ENCODE measurements at places on chromosomes 12 and 14.

DNA sequence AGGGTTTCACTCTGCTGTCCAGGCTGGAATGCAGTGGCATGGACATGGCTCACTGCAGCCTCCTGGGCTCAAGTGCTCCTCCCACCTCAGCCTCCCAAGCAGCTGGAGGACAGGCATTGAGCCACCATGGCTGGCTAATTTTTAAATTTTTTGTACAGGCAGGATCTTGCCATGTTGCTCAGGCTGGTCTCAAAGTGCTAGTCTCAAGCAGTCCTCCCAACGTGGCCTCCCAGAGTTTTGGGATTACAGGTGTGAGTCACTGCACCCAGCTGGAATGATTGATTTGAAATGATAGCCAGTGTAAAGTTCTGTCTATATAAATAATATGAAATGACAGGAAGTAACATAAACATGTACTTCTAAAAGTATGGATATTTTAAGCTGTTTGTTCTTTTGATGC lies 172.7 kb downstream of the FUT8 start:
- no peak for DNase-seq

- no peak for DNase-seq
Observed at GRCh38 chr14:39212034-39212433, 21.7 kb upstream of the MIA2 start.

GRCh38 chr14:22333422-22334274 lies 255.4 kb downstream of the DAD1 start:
- DNase-seq: no peak

DNA sequence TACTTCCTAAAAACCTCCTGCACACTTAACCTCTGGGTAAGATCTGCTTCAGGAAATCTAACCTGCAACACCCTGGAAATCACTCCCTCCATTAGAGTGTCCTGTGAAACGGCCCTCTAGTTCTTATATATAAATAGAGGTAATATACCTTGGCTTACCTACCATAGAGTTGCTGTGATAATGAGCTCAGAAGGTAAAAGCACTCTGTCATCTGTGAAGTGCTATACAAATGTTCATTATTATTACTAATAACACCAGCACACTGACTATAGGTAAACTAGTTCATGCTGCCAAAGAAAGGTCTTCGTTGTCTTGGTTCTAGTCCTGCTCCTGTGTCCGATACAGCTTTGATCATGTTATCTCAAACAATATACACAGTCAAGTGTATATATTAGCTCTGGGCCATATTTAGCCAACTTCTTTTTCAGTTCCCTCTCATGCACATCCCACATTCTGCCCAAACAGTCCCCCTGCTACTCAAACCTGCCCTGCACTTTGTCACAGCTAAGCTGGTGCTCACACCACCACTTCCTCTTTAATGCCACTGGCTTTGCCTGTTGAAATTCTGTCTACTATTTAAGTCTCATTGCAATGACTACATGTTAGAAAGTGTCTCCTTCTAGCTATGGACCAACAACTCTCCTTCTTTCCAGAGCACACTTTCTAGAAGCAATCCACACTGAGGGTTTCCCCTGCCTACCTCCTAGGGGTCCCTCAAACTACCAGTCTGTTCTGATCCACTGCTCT lies 5.1 kb downstream of the E2F7 start:
- no peak for DNase-seq
